ENCODE measurements at places on chromosomes 3 and 15.

DNA sequence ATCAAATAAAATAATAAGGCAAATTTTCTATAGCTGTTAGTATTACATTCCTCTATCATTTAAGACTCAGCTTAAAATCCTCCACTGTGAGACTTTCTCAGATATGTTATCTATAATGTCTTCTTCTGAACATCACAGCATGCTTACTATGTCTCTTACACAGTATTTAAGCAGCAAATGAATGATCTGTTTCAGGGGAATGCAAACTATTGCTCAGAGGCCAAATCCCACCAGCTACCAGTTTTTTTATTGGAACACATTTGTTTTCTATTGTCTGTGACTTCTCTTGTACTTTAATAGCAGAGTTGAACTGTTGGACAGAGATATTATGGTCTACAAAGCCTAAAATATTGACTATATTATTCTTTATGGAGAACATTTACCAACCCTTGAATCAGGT is 59.6 kb downstream of the C3orf38 start:
- DNase-seq = no peak

DNA sequence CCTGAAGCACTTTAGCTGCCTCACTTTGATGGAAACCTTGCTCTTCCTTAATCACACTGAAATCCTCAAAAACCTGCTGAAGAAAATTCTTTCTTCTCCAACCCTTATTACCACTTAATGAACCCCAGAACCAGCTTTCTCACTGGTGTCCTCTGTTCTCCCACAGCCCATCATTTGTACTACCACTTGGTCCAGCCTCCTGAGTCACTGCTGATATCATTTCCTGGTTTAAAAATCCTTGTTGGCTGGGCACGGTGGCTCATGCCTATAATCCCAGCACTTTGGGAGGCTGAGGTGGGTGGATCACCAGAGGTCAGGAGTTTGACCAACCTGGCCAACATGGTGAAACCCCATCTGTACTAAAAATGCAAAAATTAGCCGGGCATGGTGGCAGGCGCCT is 418.6 kb upstream of the KCNMB2 start:
- DNase-seq = no peak

GRCh38 chr3:184156522-184156955 is 1.4 kb downstream of the DVL3 start:
- no peak for DNase-seq

DNA sequence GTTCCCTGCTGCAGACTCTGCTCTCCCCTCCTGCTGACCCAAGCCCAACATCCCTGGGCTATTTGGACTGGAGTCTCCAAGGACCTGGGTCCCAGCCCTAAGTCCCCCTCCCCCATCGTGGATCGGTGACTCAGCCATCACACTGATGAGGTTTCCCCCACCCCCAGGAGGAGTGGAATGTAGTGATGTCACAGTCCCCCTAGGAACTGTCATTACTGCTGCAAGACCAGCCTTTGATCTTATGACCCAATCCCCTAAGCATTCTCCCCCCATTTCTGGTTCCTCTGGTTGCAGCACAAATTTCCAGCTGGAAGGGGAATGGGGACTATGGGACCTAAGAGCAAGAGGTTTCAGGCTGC is 63.4 kb upstream of the CSPG4 start:
- no peak for DNase-seq

DNA sequence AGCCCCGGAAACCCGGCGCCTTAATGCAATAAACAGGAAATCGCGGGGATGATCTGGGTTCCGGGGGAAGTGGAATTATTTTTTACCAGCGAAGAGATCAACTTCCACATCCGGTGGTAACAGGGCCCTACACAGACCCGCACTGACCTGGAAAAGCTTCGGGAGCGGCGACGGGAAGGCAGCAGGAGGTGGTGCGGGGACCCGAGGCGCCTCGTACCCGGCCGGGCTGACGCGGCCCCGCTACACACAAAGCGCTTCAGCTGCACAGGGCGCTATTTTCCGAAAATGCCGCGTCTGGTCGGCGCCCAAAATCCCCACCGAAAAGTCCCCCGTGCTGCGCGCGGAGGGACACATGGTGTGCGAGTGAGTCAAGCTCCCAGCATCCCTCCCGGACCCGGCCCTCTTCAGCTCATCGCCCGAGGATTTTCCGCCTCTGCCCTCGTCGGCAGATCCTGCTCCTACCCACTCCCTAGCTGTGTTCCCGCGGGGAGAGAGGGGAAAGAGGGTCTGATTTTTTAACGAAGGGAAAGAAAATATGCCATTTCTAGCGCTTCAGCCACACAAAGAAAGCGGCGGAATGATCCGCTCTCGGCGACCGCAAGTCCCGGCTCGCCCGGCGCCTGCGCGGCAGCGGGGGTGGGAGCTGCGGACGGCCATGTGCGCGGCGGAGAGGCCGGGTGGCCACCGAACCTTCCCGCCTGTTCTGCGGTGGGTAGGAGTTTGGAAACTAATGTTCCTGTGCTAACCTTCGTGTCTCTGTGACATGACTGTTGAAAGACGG is at the start of gene GABPB1:
Gene GABPB1 (minus strand): TSS at position 361 of the 781 bp plus-strand sequence. CDS start 45,400 bp downstream, outside the sequence.
- DNase-seq = peak; percentile 46

- no peak for DNase-seq
Observed at GRCh38 chr3:136122006-136122405, 74.1 kb downstream of the MSL2 start.

DNA sequence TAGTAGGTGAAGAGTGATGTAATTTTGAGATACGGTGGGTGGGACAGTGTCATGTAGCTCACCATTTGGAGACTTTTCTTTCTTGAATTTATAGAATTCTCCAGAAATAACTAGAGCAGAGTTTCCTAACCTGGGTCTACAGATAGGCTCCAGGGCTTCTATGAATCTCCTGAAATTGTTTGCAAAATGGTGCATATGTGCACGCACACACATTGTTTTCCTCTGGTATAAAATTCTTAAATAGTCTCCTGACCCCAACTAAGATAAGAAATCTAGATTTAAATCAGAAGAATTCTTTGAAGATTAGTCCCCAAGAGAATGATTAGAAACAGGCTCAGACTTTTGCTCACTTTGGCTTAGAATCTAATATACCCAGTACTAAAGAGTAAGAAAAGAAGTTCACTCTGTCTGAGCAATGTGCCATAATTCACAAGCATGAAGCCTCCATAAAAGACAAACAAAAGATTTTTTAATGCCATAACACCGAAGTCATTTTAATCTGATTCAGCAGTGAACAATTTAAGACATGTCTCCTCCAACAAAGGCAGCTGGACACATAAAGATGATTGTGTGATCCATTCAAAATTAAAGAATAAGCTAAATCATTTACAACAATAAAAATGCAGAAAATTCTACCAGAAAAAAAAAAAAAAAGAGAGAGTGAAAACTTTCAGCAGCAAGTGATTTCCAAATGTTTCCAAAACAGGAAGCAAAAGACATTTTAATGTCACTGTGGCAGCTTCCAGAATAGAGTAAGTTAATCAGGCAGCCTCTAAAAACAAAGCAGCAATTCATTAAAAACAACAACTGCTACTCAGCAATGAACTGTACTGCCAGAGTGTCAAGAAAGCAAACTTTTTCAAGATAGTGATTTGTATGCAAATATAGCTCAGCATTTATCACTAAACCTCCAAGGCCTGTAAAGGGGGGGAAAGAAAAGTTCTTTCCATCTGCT is 975.5 kb upstream of the CFAP20DC start:
- no peak for DNase-seq

DNA sequence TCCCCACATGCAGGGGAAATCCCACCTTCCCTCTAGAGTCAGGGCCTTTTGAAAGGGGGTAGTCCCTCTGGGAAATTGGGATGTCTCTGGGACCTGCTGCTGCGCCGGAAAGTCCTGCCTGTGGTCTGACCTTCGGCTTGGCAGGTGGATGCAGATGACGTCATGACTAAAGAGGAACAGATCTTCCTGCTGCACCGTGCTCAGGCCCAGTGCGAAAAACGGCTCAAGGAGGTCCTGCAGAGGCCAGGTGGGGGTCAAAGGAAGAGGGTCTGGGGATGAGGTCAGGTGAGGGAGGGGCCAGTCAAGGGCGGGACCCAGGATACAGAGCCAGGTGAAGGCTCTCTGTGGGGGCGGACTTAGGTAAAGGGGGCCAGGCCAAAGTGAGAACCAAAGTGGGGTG is 16.2 kb downstream of the PTH1R start:
- no peak for DNase-seq

- DNase-seq = no peak
Observed at GRCh38 chr15:96462768-96463750, 132.6 kb downstream of the NR2F2 start.

DNA sequence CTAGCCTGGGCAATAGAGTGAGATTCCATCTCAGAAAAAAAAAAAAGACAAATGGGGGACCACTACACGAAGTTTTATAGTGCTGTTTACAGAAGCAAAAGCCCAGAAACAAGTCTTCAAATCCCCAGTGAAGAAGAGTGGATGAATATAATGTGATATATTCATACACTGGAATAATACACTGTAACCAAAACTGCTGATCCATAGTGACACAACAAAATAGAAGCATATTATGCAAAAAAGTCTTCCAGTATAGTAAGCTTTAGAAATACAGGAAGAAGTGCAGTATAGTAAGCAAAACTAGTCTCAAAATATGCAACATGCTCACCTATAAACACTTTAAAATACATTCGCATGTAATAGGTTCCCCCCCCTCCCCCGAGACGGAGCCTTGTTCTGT is 11.9 kb upstream of the FAH start:
- DNase-seq = no peak

GRCh38 chr15:66966256-66966655 is 99.1 kb upstream of the SMAD3 start:
- DNase-seq = no peak

GRCh38 chr3:134229038-134229437 is 21.6 kb downstream of the RYK start:
- DNase-seq = no peak

GRCh38 chr15:47360305-47360704 is 357.0 kb upstream of the SEMA6D start:
- no peak for DNase-seq

DNA sequence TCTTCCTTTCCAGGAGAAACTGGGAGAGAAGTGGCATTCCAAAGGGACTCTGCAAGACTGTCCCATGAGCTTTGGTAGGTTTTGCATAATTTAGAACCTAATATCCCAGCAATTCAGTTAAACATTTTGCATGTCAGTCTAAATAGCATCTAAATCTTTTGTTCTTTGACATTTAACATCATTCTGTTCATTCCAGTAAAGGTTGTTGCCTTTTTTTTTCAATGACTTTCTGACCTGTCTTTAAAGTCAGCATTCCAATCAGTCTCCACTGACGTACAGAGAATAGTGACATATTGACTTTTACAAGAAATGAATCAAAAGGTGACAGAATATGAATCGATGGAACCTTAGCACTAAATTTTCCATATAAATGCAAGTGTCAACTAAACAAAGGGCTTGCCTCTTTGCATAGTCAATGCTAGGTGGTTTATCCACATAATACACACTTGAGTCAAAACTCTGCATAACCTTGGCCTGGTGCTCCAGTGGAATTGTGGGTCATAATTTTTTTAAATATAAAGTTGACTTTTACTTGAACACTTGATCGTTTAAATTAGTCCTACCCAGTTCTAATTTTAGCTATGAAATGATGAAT is 370.1 kb downstream of the CNTN6 start:
- no peak for DNase-seq

GRCh38 chr15:97504031-97504792 is 456.3 kb upstream of the ARRDC4 start:
- no peak for DNase-seq

DNA sequence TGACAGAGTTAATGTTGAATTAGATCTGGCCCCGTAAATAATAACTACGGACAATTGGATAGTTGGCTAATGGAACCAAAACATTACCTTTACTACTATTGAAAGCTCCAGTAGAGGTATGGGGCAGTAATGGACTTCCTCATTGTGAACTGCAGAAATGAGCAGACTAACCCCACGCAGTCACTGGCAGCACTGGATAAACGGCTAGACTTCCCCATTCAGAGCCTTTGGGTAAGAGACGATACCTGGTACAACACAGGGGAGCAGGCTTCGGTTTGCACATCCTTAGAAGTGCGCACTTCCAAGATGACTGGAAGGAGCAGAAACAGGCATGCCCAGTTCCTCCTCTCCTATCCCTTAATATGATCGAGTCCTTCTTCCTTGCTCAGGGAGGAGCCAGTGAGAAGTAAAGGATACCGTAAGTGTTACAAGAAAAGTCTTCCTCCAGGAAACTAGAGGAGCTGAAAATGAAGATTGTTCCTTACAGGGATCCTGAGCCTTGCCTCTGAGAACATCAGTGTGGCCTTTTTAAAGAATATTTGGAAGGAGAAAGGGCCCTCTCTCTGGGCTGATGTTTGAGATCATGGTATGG is 100.5 kb upstream of the NECTIN3 start:
- no peak for DNase-seq

GRCh38 chr3:26763723-26764122 is 141.2 kb downstream of the LRRC3B start:
- no peak for DNase-seq

DNA sequence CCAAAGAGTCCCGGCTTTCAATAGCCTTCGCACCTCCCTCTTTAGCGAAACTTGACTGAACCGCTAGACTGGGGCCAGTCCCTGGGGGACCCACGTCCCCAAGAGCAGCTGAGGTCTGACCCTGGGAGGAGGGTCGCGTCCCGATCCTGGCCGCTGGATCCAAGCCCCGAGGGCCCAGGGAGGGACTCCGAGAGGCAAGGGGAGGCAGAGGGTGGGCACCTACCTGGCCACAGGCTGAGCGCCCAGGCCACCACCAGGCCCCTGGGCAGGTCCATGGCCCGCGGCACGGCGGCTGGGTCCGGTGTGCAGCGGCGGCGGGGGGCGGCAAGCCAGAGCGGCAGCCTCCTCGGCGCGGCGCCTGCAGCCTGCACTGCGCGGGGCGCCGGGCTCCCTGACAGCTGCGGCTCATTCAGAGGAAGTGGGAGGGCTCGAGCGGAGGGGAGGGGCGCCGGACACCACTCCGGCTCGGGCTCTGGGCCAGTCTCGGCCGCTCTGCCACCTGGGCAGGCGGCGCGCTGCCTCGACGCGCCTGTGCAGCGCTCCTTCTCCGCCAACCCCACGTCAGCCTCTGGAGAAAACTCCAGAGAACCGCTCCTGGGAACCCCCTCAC is at the start of gene ITGA11:
Gene ITGA11 (minus strand): TSS at position 372 of the 610 bp plus-strand sequence. CDS start 97 bp downstream, at position 275.
- peak; percentile 0 for DNase-seq

- DNase-seq = no peak
Observed at GRCh38 chr3:39181408-39182335, 10.7 kb downstream of the XIRP1 start.

GRCh38 chr3:196179380-196180308 is 31.6 kb downstream of the ZDHHC19 start:
- no peak for DNase-seq

GRCh38 chr15:68340726-68341671 is 63.5 kb downstream of the FEM1B start:
- no peak for DNase-seq

- no peak for DNase-seq
Observed at GRCh38 chr3:183653209-183654064, 18.0 kb downstream of the KLHL24 start.

DNA sequence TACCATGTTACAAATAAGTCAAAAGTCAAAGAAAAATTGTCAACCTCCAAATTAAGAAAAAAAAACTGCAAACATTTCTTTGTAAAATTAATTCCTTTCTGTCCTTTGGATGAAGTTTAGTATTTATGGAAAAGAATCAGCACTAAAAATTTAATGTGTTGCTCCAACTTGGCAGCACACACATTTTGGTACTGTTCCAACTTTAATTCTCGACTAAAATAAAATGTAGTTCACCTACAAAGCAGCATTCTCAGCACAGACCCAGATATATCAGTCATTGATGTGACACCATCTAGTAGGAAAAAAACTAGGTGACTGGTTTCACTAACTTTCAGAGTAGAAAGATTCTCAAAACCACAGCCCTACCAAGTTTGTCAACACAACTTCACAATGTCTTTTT is 131.7 kb upstream of the ROBO2 start:
- DNase-seq = no peak

All from NCI-H2029 treated with DMSO at 0.1 percent for 48 hours (cell line).